ENCODE measurements at places on chromosomes 5 and 9. TPM values are rescaled to one million over a fixed set of nuclear protein-coding genes. Genes with fewer than 3 reads are reported as not detected.

Gene CHSY3
- polyA plus RNA-seq = 2.2 TPM

- H3K36me3 ChIP-seq = no peaks in the 10 kb centered on the region
- no peak overlapping the region for H3K27ac ChIP-seq
- H3K4me1 ChIP-seq = no peaks in the 10 kb centered on the region
- no peak overlapping the region for H3K4me3 ChIP-seq
- DNase-seq = no peak
These were observed 201.1 kb downstream of the NNT start for GRCh38 chr5:43804041-43804440.

DNA sequence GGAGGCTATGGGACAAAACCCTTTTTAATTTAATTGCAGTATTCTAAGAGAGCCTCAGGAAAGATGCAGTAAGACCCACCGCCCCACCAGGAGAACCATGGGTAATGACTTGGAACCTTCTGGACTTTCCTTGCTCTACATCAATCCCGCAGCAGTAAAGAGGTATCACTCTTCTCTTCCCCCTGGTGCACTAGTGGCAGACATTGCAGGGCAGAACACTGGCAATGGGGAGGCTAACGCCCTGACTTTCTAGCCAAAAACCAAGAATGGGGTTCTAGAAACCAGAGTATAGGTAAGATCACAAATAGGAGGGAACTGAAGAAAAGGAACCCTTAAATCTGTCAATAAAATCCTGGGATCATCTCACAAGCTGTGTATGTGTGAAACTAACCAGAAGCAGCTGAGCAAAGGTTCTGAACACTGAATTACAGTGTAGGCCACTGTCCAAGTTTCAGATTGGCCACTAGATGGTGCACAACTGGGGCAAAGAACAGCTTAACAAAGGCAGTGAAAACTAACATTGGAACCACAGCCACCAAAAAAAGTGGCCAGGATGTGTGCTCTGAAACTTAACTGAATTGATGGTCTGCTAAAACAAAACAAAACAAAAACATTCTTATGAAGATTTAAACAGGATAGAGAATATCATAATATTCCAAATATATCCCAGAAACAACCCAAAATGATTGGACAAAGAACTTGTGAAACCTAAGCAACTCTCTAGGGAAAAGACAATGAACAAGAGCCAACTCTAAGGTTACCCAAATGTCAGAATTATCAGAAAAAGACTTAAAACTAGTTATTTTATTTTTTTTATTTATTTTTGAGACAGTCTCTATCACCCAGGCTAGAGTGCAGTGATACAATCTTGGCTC lies 6.6 kb upstream of the FAM151B start:
- H3K4me3 ChIP-seq = no peak overlapping the region
- H3K4me1 ChIP-seq = no peaks in the 10 kb centered on the region
- H3K27me3 ChIP-seq = no peaks in the 10 kb centered on the region
- peak; percentile 59 for DNase-seq
- no peak overlapping the region for H3K27ac ChIP-seq

DNA sequence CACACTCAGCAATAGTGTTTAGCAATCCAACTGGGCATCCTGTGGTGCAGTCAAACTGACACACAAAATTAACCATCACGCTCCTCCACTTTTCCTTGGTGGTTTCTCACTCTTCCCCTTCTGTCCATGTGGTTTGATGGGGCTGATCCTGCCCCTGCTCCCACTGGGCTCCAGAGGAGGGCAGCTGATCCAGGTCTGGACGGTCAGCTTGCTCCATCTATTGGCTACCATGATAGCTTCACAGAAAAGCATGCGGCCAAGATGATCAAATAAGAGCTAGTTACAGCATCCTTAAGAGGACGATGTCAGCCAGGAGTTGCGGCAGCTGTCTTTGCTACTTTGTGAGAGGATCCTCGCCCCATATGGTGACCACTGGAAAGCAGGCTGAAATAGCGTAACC lies 29.6 kb upstream of the RANBP17 start:
- DNase-seq = no peak
- H3K4me3 ChIP-seq = no peak overlapping the region
- H3K36me3 ChIP-seq = no peaks in the 10 kb centered on the region
- no peak overlapping the region for H3K27ac ChIP-seq
- no peaks in the 10 kb centered on the region for H3K27me3 ChIP-seq

GRCh38 chr5:149834246-149834855 lies 104.2 kb downstream of the PPARGC1B start:
- H3K27ac ChIP-seq = no peak overlapping the region
- H3K4me1 ChIP-seq = peaks cover 1% of the 10 kb centered on the region
- H3K36me3 ChIP-seq = no peaks in the 10 kb centered on the region

- no peaks in the 10 kb centered on the region for H3K36me3 ChIP-seq
- H3K4me3 ChIP-seq = no peak overlapping the region
- DNase-seq = no peak
- peaks cover 13% of the 10 kb centered on the region for H3K4me1 ChIP-seq
These were observed 11.8 kb downstream of the MYOZ3 start for GRCh38 chr5:150672884-150673275.

Gene MRPL50
- 5.1 TPM for polyA plus RNA-seq

- no peak overlapping the region for H3K4me3 ChIP-seq
- H3K36me3 ChIP-seq = no peaks in the 10 kb centered on the region
- H3K4me1 ChIP-seq = peaks cover 53% of the 10 kb centered on the region
- H3K27ac ChIP-seq = peak overlapping the region; percentile 90
These were observed 177.9 kb downstream of the PCSK1 start for GRCh38 chr5:96254980-96255691.

Gene THBS4
- polyA plus RNA-seq = not detected

DNA sequence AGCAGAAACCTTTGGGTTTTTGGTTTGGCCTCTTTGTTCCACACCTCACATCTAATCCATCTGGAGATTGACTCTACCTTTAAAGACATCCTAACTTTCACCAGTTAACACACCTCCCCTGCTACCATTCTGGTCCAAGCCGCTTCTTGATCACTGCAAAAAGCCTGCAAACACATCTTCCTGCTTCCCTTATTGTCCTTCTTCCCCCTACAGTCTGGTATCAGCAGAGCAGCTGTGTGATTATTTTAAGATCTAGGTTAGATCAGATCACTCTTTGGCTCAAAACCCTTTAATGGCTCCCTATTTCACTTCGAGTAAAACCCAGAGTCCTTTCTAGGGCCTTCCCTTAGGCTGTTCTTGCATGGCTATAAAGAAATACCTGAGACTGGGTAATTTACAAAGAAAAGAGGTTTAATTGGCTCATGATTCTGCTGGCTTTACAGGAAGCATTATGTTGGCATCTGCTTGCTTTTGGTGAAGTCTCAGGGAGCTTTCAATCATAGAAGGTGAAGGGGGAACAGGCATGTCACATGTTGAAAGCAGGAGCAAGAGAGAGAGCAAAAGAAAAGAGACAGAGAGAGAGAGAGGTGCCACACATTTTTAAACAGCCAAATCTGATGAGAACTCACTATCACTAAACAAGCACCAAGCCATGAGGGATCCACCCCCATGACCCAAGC lies 1.5 kb upstream of the TEX10 start:
- no peak overlapping the region for H3K4me3 ChIP-seq
- no peak for DNase-seq
- no peak overlapping the region for H3K27ac ChIP-seq
- H3K36me3 ChIP-seq = no peaks in the 10 kb centered on the region
- H3K4me1 ChIP-seq = peaks cover 10% of the 10 kb centered on the region

GRCh38 chr5:83967417-83967816 lies 246.8 kb upstream of the HAPLN1 start:
- peaks cover 19% of the 10 kb centered on the region for H3K4me1 ChIP-seq
- H3K27me3 ChIP-seq = no peaks in the 10 kb centered on the region
- H3K27ac ChIP-seq = no peak overlapping the region
- H3K36me3 ChIP-seq = no peaks in the 10 kb centered on the region

DNA sequence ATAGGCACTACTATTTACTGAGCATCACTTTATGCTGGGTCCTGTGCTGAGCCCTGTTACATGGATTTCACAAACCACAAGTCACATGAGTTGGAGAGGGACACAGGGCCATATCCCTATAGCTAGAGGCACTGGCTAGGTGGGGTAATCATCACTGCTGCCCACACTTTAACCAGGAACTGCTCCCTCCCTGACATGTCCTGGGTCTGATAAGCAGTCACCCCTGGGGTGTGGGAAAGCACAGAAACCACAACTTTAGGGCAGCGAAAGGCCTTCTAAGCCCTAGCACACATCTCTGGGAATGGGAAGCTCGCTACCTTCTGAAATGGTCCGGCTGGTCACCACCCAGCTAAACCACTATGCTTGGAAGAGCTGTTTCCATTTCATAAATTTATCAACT lies 15.0 kb downstream of the TBC1D2 start:
- DNase-seq = no peak
- no peaks in the 10 kb centered on the region for H3K36me3 ChIP-seq
- H3K4me3 ChIP-seq = no peak overlapping the region
- no peaks in the 10 kb centered on the region for H3K27me3 ChIP-seq
- no peak overlapping the region for H3K27ac ChIP-seq

DNA sequence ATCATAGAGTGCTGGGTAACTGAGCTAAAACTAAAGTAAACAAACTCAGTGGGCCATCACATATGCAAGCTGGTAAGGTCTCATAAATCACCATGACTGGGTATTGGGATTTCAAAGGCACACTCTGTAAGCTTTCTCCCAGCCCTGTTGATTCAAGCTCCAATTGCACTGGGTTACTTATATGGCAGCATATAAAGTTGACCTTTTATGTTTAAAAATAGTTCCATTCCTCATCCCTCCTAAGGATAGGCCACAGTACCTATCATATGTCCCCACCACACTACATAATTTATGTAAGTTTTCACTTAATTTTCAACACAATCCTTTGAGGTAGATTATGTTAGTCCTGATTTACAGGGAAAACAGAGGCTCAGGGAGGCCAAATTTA lies 438.4 kb downstream of the RAB3C start:
- DNase-seq = no peak
- no peaks in the 10 kb centered on the region for H3K4me1 ChIP-seq
- no peak overlapping the region for H3K4me3 ChIP-seq
- no peak overlapping the region for H3K27ac ChIP-seq
- H3K27me3 ChIP-seq = no peaks in the 10 kb centered on the region

Gene FOXD4
- 0.07 TPM for polyA plus RNA-seq

Gene OSMR
- polyA plus RNA-seq = 6.1 TPM

- no peak overlapping the region for H3K4me3 ChIP-seq
- H3K4me1 ChIP-seq = peaks cover 9% of the 10 kb centered on the region
- H3K27me3 ChIP-seq = no peaks in the 10 kb centered on the region
- H3K27ac ChIP-seq = no peak overlapping the region
- H3K36me3 ChIP-seq = no peaks in the 10 kb centered on the region
These were observed 153.0 kb downstream of the HMHB1 start for GRCh38 chr5:143964919-143965318.

- no peak for DNase-seq
- no peaks in the 10 kb centered on the region for H3K27me3 ChIP-seq
These were observed 4.6 kb downstream of the RAPGEF6 start for GRCh38 chr5:131630208-131630962.

All from endothelial cell of umbilical vein (primary cell).